ENCODE measurements at places on chromosomes 6 and 20.

- DNase-seq = no peak
Measured at GRCh38 chr6:130269969-130270635, 47.4 kb upstream of the SAMD3 start.

GRCh38 chr20:37636212-37636975, 57.4 kb upstream of the CTNNBL1 start:
- no peak for DNase-seq

DNA sequence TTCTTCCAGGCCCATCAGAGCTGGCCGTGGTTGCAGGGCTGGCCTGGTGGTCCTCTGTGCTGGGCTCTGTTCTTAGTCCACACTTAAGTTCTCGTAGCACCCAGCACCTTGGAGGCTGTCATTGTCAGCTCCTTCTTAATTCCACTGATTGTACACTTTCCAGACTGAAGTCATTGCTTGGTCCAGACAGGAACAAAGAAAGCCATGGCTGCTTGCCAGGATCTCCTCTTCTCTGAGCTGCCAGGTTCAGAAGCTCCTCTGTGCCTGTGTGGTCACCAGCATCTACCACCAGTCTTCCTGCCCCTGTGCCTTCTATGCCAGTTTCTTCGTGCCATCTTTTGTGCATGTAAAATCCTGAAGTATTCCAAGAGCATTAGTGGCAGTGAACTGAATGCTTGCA, 39.5 kb upstream of the PCMTD2 start:
- no peak for DNase-seq

- no peak for DNase-seq
Measured at GRCh38 chr6:17410281-17410680, 16.9 kb downstream of the CAP2 start.

DNA sequence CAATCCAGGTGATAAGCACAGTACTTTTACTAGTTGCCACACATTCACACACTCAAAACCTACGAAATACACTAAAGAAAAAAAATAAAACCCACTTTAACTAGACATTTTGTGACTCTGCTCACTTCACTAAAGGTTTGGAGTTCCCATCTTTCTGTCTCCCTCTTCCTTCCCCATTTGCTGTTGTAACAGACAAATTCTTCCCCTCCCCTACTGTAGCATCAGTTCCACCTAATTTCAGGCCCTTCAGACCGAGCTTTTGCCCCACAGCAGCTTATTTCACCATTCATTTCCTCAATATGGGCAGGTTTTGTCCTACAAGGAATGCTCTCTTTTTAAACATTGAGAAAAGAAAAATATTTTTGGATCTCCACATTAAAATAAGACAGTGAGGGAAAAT, 31.3 kb upstream of the MRAP2 start:
- DNase-seq = no peak

DNA sequence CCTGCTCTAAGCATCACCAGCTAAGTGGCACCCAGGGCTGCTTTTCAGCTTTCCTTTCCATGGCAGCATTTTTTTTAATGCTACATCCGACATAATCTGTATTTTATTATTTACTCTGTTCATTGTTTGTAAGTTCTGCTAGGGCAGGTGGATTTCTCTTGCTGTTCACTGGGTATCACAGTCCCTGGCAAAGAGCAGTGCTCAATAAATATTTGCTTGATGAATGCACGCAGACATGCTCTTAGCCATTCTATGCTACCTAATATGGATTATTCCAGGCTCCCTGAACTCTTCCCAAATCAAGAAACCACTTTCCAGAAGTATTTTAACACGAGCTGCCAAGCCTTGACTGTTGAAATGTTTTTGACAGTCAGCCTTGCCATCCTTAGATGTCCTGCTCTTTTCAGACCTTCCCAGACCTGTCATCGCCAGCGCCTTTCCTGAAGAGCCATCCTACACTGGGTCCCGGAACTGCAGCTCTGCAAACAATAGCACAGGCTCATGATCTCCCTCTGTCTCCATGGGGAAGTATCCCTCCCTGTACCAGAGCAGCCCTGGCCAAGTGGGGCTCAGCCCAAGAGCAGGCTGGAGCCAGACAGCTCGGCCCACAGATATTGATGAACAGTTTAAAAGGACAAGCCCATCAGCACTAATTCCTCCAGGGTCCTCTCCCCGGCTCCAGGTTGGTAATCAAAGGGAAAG, 136.5 kb upstream of the CDH4 start:
- no peak for DNase-seq

GRCh38 chr20:42067596-42067995, 449.4 kb upstream of the CHD6 start:
- no peak for DNase-seq

- DNase-seq = no peak
Measured at GRCh38 chr6:143562143-143562542, 50.6 kb upstream of the FUCA2 start.

- DNase-seq = no peak
Measured at GRCh38 chr20:41437836-41438235, 71.2 kb upstream of the EMILIN3 start.
